HCEC 1CT (cell line): ENCODE measurements at places on chromosomes 3 and 15.

DNA sequence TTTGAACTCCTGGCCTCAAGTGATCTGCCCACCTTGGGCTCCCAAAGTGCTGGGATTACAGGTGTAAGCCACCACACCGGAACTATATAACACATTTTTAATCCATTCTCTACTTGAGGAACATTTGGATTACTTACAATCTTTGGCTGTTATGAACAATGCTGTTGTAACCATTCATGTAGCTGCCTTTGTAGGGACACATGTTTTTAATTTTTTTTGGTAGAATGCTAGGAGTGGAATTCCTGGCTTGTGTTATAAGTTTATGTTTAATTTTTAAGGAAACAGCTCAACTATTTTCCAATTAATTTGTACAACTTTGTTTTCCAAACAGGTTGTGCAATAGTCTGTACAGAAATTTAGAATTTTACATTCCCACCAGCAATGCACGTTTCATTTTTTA is 51.7 kb downstream of the GPR149 start:
- DNase-seq = no peak

DNA sequence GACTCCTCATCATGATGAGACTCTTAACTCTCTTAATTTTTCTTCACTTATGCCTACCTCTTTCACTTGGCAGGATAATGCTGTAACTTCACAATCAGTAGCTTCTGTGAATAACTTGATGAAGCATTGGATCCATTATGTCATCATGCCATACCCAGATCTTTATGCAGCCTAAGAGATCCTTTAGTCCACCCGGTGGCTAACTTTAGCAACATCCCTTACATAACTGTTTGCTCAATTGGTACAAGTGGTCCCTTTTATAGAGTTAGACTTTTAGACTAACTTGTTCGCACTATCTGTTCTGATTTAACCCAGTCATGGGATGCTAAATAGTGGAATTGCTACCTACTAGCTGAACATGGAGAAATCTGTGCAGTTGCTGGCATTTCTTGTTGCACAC is 184.5 kb downstream of the USP13 start:
- DNase-seq = peak; percentile 29

DNA sequence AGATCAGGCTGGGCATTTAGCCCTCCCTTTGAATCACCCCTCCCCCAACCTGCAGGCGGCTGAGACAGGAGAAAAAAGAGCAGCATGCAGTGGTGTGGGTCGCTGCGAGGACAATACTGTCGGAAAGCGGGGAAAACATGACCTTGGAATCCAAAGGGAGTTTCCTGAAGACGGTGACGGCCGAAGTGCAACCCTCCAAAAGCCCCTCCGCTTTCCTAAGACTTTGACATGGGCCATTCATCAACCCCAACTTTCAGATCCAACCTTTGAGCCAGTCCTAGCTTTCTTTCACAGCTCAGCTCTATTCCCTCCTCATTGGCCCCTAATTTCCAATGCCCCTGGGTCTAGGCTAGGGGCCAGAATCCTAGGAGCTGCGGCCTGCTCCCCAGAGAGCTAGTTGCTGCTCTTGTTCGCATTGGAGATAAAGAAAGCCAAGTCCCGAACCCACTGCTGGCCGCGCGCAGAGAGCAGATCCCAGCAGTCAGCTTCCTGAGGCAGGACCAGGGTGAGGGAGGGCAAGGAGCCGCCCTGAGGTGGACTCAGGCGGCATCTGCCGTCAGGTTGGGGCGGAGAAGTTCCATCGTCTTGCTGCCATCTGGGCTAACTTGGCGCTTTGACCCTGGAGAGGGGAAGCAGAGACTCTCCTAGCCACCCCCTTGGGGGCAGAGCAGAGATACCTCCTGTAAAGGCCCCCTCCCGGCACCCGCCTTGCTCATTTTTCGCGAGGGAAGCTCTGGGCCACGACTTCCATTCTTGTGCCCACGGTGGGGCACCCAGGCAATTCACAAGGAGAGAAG is 914 bp downstream of the ZIC4 start:
- DNase-seq = no peak

DNA sequence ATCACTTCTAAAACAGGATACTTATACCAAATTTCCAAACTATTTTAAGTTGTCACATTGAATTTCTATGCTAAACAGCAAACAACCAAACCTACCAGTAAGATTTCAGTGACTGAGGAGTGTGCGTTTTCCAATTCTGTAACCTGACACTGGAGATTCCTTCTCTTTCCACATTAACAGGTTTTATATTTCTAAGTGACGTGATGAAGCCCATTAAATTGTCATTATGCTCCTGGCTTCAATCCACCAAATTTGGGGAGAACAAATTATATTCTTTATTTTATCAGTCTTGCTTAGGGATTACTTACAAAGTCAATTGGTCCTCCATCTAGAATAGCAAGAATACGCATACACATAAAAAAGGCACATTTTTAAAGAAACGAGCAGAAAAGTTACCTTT is 764.8 kb upstream of the NR2F2 start:
- DNase-seq = no peak

GRCh38 chr3:156483002-156483401 is 71.9 kb downstream of the SSR3 start:
- no peak for DNase-seq

DNA sequence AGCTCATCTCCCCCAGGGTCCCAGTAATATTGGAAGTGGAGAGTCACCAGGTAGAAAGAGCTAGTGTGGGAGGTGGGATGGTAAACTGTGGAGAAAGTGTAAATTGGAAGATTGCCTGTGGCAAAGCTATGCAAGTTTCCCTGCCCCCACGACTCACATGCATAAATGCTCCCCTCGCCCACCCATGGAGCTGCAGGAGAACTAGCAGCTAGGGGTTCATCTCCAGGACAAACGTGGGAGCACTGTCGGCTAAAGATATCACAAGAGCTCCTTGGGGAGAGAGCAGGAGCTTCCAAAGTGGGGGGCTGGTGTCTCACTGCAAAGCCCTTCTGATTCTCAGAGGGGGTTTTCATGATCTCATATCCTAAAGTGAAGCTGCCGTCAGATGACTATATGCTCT is 91.4 kb upstream of the PLCL2 start:
- no peak for DNase-seq

- no peak for DNase-seq
Measured at GRCh38 chr3:65478551-65479500, 559.9 kb downstream of the MAGI1 start.

- DNase-seq = peak; percentile 42
Measured at GRCh38 chr3:100629421-100630127, 20.2 kb downstream of the ADGRG7 start.

DNA sequence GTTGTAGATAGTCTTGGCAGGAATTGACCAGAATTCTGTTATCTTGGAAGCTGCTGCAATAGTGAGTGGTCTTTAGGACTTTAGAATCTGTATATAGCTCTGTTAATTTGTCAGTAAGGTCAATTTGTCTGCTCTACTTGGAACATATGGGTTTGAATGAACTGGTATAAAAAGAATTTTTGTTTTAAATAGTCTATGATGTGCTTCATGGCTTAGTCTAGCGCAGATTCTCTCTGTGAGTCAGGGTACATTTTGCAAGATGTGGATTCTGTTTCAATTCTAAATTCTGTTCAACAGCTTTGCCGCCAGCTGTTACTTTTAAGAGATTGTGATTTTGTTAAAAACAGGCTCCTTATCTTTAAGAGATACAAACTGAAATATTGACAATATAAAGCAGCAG is 135.9 kb upstream of the AGBL1 start:
- no peak for DNase-seq

- no peak for DNase-seq
Measured at GRCh38 chr15:77819048-77819850, 186.5 kb upstream of the LINGO1 start.

DNA sequence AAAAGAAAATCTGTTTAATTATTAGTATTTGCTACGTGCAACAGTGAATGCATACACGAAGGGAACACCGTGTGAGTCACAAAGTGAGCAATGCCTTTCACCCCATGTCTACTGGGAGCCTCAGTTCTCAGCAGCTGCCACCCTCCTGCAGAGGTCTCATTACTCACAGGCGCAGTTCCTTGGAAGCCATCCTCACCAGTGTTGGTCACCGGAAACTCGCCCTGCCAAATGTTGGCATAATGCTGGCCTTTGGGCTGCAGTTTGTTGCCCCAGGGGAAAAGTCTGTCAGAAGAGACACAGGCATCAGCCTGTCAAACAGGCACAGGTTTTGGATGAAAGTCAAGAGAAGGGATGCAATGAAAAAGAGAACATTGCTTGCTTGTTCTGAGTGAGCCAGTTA is 50.1 kb downstream of the SUMF1 start:
- DNase-seq = peak; percentile 97

GRCh38 chr3:73448041-73448440 is 176.7 kb downstream of the PDZRN3 start:
- no peak for DNase-seq

DNA sequence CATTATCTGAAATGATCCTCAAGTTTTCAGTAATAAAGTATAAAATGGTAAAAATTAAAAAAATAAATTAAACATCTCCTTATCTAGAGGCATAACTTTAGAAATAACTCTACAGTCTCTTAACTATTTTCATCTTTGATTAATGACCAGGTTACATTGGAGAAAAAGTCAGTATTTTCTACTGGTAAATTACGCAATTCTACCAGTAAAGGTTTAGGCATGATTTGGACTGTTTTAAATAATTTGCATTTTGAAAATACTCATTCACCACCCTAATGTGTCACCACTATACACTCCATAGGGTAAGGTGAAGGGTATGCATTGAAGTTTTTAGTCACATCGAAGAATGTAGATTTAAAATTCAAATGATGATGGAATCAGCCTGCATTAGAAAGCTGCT is 45.9 kb upstream of the BCHE start:
- DNase-seq = no peak

DNA sequence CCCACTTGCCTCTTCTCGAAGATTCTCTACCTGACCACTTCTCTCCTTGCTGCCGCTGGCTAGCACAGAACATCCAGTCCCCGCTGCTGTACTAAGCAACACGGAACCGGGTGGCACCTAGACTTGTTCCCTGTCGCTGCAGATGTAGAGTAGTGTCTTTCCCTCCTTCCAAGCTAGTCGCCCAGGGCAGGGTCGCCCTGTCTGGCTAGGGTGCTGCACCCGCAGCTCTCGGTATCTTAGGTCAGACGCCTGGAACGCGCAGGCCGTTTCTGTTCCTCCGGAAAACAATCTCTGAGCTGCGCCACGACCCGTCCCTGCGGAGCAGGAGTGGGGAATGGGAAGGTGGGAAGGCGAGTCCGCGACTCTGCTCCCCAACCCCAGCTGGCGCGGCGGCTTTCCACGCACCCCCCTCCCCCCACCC is 758 bp upstream of the SNX33 start:
- DNase-seq = peak; percentile 18

DNA sequence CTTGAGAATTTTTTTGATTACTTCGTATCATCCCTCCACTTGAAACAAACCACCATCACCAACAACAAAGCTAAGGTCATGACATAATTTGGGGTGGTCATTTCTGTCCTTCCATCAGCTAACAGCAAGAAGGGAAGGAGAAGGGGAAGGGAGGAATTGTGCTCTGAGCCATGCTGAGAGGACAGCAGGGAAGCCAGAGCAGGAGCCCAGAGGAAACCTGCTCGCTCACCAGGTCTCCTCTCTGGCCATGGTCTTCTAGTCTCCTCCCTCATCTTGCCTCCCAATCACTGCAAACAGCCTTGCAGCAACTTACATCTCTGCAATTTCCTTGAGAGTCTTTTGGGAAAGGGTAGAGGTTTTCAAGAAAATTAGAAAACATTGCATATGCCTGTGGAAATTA is 196.7 kb downstream of the SSR3 start:
- DNase-seq = no peak

- DNase-seq = no peak
Measured at GRCh38 chr15:69031013-69032001, 16.8 kb downstream of the NOX5 start.

GRCh38 chr3:162998205-162998604 is 1501.6 kb downstream of the OTOL1 start:
- no peak for DNase-seq

DNA sequence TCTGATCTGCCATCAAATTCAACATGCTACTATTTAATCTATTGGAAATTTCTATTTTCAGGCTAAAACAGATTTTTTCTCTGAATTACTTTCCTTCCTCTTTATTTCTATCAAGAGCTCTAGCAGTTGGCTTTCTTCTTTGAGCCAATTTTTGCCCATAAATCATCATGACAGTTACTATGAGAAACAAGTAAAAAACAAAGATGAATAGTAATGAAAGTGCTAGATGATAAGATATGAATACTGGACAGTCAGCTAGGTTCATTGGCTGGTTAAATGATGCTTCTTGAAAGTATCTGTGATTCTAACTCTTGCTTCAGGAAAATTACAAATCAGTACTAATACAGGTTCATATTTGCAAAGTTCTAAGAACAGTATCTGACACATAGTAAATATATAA is 38.6 kb upstream of the NANOGP8 start:
- DNase-seq = no peak

GRCh38 chr3:106813742-106814141 is 563.5 kb upstream of the CCDC54 start:
- no peak for DNase-seq

GRCh38 chr15:90402223-90402622 is 14.2 kb downstream of the IQGAP1 start:
- DNase-seq = peak; percentile 93

DNA sequence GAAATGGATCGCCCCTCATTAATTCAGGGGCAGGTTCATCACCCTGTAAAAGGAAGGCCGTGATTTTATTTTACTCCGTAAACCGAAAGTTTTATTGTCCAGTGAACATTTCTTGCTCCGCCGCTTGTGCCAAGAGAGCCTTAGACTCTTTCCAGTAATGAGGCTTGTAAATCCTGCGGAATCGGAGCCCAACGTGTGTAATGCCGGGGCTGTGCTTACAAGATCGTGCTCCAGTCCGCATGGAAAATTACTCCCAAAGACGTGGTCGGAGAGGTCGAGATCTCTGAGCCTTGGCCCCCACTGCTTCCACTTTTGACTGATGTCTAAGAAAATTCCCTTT is 649 bp upstream of the PLOD2 start:
- peak; percentile 72 for DNase-seq

DNA sequence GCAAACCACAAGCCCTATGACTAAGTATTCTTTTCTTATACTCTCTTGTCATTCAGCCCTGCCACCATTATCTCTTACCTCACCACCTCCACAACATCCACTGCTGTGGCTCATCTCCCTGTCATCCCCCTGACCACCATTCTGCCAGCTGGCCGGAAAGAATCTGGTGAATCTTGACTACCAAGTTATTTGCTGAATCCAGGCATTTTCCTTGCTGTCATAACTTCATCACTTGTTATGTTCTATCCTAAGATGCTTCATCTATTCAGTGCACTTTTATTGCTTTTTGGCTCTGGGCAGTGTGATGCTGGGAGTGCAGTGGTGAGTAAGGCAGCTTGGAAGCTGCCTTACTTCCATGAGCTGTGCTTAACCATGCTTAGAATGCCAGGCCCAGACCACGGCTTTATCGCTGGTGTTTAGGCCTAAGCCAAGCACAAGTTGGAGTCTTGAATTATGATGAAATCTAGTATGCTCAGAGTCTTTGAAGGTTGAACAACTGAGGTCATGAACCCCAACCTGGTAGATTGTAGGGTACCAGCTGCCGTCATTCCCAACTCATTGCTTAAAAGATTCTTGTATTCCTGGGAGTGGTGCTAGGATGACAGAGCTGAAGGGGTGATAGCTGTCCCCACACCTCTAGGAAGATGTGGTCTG is 27.0 kb upstream of the APH1B start:
- DNase-seq = peak; percentile 98

GRCh38 chr15:66779331-66780009 is 77.4 kb downstream of the SMAD6 start:
- no peak for DNase-seq

- no peak for DNase-seq
Measured at GRCh38 chr3:37545479-37545878, 316.2 kb upstream of the CTDSPL start.
